Cerebellar nuclear complex (tissue), 1 donor: ENCODE measurements at places on chromosomes 12 and 14.

DNA sequence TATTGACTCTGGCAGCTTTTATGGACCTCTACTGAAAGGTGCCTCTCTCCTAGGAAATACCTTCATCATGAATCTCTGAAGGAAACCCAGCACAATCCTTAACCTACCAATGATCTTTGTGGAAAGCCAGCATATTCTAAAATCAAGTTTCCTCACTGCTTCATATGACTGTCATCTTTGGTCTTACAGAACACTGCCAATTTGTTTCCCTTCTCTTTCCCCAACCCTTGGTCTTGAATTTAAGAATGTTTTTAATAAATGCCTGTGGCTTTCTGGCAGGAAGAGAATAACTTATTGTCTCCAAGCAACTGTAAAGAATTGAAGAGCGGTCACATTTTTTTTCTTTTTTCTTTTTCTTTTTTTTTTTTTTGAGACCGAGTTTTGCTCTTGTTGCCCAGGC lies 427.6 kb downstream of the IPO8 start:
- DNase-seq: no peak

GRCh38 chr12:39619316-39619659 lies 315 bp downstream of the ABCD2 start:
- peak; percentile 71 for DNase-seq

GRCh38 chr12:110286623-110287022 lies 5.6 kb downstream of the ATP2A2 start:
- no peak for DNase-seq

- DNase-seq: no peak
Observed at GRCh38 chr12:12818701-12819100, 5.6 kb downstream of the DDX47 start.

DNA sequence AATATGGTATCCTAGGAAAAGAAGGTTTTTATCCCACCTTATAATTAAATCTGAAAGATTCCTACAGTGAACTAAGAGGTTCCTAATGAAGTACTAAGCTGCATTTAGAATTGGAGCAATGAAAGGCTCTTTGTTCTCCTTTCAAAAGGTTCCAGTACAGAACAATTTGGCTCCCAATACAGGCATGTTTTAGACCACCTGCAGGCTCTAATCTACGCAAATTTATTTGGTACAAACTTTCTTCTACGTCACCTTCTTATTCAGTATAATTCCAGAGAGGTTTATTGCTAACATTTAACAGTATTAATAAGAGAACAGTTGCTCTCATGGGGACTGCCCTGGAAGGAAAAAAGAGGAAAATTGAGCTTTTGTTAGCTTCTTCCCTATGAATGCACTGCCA lies 37.6 kb upstream of the SLCO1C1 start:
- DNase-seq: no peak

- DNase-seq: no peak
Observed at GRCh38 chr12:56338308-56339157, at the start of gene IL23A. IL23A (plus strand) TSS chr12:56338884; CDS start chr12:56339045, 161 bp downstream.

GRCh38 chr14:54854181-54854580 lies 48.4 kb downstream of the GCH1 start:
- DNase-seq: no peak

DNA sequence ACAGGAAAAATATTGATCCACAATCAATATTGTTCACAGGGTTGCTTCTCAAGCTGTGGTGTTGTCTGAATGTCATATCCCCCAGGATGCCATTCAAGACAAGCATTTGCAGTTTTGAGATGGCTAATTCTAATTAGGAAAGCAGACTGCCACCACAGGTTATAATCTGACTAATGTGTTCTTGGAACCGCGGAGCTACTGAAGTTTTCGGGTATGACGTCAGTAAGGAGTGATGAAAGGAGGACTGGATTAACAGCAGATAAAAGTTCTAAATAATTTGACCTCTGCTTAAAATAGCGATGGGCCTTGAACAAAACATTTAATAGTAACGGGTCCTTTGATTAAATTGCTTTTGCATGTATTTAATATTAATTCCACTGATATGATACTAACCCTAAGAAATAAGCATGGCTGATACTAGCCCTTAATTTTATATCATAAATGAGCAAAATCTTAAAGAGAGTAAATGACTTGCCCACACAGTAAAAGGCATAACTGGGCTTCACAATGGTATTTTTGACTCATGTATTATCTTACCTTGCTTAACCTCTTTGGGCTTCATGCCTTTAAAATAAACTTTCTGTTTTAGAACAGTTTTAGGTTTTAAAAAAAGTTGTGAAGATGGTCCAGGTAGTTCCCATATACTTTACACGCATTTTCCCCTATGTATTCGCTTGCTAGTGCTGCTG lies 50.3 kb downstream of the TSHR start:
- no peak for DNase-seq

GRCh38 chr14:21913759-21914158 lies 240.1 kb upstream of the OR4E1 start:
- no peak for DNase-seq

DNA sequence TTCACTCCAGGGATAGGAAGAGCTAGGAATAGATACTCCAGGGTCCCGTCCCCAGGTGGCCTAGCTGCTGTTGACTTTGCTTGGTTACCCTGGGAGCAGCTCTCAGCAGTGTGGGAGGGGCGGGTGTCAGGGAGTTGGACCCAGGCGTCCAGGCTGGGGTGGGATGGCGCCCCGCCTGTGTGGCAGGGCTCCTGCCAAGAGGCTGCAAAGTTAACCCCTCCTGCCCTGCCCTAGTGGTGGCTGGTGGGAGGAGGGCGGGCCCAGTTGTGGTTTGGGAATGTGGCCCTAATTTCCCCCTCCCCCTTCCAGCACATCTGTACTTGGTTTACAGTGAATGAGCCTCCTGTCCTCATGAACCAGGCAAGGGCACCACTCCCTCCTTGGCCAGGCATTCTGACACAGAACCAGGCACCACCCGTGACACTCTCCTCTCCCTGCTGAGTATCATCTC lies 1.7 kb upstream of the RARG start:
- no peak for DNase-seq

- DNase-seq: no peak
Observed at GRCh38 chr14:61351477-61351876, 30.1 kb downstream of the PRKCH start.

DNA sequence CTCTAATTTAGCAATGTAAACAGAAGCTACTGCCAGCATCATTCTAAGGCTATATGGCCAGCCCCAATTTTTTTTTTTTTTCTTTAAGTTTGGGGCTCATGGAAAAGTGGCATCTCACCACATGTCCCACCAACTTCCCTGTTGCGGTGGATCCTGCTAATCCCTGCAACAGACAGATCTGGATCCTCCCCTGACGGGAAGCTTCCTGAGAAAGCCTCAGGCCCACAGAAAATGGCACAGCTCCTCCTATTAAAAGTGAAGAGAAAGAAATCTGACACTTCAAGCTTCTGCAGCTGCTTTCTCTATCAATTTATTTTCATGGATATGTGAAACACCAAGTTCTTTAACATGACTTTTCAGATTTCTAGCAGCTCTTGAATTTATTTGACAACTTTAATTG lies 433.8 kb upstream of the DCN start:
- DNase-seq: no peak

- no peak for DNase-seq
Observed at GRCh38 chr12:132700212-132700822, 10.3 kb upstream of the PGAM5 start.

DNA sequence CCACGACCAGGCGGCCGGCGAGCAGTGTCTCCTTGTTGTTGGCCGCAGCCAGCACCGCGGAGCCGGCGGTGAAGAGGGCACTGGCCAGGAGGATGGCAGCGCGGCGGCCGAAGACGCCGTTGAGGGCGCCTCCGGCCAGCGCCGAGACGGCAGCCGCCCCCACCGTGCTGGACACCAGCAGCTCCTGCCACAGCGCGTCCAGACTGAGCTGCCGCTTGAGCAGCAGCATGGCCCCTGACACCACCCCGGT lies 691 bp downstream of the SLC2A13 start:
- DNase-seq: no peak

DNA sequence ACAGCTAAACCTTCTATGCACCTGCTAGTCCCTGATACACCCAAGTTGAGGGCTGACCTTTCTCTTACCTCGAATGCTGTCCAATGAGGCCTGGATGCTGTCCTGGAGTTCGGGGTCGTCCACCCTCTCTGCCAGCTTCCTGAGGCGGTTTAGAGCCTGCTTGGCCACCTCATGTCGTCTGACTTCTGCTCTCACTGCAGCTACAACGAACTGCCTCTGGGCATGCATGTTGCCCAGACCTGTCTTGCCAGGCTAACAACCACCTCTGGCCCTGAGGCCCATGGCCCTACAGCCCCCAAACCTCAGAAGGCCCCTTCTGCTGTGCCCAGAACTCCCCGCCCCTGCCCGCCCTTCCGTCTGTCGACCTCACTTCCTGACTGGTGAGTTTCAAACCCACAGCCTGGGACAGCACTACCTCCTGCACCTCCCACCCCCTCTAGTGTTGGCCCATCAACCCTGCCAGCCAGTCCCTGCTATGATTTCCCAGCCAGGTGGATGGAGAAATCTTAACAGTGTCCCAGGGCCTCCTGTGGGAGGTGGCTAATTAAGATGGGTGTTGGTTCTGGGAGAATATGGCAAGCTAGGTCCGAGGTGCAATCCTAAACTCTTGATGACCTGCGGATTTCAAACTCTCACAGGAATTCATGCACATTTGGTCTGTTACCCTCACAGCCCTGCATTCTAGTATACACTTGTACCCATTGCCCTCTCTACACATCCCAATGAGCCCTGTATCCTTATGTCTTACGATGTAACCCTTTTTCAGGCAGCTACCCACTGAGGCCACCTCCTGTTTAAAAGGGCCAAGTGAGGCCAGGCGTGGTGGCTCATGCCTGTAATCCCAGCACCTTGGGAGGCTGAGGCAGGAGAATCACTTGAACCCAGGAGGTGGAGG lies 2.7 kb upstream of the TSPAN31 start:
- no peak for DNase-seq

DNA sequence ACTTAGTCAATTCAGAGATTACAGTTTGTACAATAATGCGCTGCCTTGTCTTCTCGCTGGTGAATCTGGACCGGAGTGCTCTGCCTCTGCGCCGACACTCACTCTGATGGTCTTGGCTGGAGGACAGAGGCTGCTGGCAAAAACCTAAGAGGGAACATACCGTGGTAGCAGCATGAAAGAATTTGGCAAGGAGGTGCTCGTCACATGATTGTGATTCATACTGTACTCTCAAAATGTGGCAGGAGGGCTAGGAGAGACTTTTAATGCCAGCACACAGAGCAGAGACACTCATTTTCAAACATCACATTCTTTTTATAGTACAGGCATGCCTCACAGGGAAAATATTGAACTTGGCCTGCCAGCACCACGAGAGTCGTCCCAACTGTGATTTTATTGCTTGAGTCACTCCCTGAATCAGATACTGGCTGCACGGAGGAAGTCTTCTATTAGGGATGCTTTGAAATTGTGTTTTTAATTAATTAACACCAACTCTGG lies 67.8 kb downstream of the HMGA2 start:
- DNase-seq: peak; percentile 73
